SW480 (cell line): ENCODE measurements at places on chromosomes 13 and 19.

DNA sequence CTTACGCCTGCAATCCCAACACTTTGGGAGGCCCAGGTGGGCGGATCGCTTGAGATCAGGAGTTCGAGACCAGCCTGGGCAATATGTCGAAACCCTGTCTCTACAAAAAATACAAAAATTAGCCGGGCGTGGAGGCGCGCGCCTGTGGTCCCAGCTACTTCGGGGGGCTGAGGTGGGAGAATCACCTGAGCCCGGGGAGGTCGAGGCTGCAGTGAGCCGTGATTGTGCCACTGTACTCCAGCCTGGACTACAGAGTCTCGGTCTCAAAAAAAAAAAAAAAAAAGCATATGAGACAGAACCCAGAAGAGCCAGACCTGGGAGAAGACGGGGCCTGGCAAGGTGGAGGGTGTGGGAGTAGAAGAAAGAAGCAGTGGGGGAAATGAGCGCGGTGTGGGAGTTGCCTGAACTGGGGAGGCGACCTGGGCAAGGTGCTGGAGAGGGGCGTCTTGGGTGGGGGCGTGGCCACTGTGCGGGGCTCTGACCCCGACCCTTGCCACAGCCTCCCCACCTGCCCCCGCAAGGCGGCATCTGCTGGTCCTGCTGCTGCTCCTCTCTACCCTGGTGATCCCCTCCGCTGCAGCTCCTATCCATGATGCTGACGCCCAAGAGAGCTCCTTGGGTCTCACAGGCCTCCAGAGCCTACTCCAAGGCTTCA, 533 bp downstream of the DKKL1 start:
- DNase-seq: no peak

DNA sequence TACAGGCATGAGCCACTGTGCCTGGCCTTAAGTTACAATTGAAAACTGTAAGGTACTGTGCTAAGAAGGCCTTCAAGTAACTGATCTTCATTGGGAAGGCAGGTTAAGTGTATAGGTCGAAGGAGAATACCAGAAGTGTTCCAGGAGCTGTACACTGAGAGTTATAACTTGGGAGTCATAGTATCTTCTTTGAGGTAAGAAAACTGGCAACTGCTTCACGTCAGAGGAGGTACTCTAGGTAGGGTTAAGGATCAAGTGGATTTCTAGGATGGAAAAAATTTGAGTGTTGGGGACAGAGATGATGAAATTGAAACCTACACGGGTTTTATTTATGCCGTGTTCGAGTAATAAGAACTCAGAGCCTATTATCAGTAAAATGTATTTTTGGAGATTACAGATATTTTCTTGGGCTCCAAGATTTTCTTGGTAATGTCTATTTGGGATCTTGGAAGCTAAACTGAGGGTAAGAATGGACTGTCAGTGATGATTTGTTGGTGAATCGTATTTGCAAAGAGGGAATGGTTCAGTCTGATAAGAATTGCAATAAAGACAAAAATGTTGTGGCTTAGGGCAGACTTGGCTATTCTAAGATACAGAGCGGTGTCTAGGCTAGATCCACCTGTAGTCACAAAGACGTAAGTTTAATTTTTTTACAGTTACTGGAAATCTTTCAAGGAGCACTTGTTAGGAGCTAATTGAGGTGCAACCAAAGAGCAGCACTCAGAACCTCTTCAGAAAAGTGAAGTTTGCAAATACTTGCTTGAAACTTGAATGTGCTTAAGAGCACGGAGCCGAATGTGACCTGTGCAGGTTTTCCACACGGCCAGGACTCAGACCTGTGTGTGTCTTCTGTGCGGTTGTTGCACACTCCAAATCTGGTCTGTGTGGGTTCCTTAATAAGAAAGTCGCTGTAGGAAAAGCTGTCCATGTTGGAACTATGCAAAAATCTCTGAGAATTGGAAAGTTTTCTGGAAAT, 102.5 kb downstream of the URI1 start:
- no peak for DNase-seq

GRCh38 chr19:34220472-34221063, 33.8 kb upstream of the GARRE1 start:
- DNase-seq: peak; percentile 70

- DNase-seq: peak; percentile 67
Observed at GRCh38 chr19:28468701-28469459, 744.1 kb downstream of the UQCRFS1 start.

GRCh38 chr19:50152578-50152977, 10.5 kb downstream of the IZUMO2 start:
- no peak for DNase-seq

- DNase-seq: no peak
Observed at GRCh38 chr13:42538996-42539395, 35.0 kb upstream of the TNFSF11 start.

GRCh38 chr13:63381078-63381859, 1965.6 kb upstream of the PCDH20 start:
- no peak for DNase-seq
